ENCODE measurements at places on chromosomes 13 and 19.
A peak's percentile ranks its signal among the peaks of the same experiment; 100 is the strongest.

DNA sequence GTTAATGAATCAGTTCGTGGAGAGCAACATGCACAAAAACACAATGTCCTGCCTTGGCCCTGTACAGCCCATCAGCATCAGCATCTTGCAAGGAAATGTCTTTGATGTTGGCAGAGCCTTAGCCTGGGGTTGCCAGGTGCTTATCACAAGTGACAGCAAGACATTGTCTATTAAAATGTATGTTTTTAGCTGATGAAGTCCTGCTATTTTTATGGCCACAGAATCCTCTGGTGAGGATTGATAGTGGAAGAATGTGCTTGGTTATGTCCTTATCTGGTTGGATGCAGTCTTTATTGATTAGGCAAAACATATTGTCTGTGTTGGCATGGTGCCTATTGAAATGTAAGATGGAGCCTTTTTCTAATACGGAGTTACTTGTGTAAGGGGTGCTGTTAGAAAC lies 1427.0 kb upstream of the MIR17HG start:
- DNase-seq, result no peak

DNA sequence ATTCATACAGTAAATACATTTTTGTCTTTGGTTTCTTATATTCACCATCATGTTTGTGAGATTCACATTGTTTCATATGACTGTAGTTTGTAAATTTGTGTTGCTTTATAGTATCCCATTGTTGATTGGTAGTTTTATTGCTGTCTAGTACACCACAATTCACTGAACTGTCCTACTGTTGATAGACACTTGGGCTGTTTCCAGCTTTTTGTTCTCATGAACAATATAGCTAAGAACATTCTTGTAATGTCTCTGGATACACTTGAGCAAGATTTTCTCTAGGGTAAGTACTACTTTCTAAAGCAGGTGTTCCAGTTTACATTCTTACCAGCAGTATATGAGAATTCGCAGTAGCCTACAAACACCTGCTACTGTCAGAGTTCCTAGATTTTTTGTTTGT lies 37.8 kb downstream of the SKA3 start:
- no peak for DNase-seq

DNA sequence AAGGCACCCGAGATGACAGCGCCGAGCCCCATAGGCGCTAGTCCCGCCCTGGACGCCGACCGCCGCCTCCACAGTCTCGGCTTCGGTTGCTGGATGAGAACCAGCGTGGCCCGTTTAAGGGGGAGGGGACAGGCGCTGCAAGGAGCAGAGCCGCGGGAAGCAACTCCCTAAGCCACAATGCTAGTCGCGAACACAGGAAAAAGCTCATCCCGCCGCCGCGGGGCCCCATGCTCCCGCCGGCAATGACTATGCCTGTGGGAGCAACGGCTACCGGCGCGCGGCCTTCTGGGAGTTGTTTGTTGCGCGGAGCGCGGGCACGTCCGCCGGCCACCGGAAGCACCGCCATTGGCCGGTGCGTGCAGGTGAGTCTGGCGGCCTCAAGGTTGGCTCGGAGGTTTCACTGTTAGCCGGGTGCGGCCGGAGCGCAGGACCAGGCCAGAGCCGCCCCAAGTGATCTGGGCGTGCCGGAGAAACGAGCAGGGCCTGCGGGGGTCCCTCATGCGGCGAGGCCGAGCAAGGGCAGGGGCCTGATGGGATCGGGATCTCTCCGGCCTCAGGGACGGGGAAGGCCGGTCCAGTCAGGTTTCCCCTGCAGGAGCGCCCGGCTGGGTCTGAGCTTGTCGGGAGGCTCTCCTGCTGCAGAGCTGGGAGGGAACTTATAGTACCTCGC lies at the start of gene ZNF544:
TSS of gene ZNF544 (plus strand) at position 330 of the 670 bp plus-strand sequence. CDS start 15,110 bp downstream, outside the sequence.
- DNase-seq, result peak; percentile 72

DNA sequence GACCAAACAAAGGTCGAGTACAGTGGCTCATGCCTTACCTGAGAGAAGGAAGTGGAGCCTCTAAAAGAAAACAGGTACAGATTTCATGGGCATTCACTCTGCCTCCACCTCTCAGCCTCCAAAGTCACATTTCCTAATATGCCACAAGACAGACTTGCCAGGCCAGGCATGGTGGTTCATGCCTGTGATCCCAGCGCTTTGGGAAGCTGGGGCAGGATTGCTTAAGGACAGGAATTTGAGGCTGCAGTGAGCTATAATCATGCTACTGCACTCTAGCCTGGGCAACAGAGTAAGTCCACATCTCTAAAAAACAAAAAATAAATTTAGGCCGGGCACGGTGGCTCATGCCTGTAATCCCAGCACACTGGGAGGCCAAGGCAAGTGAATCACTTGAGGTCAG lies 10.9 kb upstream of the DNMT1 start:
- DNase-seq, result no peak

DNA sequence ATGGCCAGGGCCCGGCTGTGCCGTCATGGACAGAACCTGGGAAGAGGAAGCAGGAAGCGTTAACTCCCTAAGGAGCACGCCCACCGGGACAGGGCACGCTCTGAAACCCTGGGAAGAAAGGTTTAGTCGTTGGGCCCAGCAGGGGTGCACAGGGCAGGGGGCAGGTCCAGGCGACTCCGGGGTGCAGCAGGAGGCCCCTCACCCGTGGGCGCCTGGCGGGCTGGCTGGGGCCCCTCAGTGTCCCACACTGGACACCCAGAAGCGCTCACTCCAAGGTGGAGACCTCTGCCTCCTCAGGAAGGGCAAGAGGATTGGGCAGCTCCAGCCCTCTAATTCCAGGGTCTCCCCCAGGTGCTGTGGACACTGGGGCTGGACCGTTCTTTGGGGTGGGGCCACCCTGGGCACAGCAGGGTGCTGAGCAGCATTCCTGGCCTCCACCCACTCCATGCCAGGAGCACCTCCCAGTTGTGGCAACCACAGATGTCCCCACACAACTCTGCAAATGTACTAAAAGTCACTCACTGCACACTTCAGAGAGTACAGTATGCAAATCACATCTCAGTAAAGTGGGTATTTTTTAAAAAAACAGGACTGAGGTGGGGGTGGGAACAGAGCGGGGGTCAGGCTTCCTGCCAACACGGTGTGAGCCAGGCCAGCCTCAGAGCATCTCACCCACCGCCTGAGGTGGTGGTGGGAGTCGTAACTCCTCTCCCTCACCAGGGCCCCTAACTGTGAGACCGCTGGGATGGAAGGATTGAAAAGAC lies 35.2 kb downstream of the PIP5K1C start:
- DNase-seq, result no peak

- DNase-seq, result no peak
Observed at GRCh38 chr13:109697936-109698335, 88.4 kb downstream of the IRS2 start.

DNA sequence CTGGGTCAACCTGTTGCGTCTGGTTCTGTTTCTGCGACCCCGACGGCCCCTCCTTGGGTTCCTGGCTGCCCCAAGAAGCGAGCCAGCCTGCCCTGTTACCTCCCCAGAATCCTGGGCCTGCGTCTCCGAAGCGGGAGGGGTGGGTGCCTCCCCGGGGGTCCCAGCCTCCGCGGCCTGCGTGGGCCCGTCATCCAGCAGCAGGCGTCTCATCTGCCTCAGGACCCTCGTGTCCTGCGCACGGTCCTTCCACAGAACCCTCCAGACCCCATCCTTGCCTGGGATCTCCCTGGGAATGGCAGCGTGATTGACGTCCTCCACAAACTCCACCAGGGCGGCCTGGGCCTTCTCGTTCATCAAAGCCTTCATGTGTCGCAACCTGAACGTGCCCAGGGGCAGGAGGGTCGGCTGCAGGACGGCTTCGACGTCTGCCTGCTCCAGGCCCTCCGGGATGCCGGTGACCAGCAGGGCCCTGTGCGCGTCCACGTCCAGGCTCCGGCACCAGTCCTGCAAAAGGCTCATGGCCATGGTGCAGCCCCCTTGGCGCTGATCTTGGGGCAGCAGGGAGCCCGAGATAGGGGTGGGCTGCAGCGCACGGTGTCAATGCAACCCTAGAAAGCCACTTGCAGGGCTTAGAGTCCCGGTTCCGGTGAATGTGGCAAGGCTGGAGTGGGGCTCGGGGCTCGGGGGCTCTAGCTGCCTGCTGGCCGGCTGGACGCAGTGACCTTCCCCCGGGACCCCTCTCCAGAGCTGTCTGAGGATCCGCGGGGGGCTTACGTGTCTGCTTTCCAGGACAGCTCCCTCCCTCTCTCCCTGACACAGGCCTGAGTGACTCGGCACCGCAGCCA lies 504 bp downstream of the PNMA8B start:
- no peak for DNase-seq

DNA sequence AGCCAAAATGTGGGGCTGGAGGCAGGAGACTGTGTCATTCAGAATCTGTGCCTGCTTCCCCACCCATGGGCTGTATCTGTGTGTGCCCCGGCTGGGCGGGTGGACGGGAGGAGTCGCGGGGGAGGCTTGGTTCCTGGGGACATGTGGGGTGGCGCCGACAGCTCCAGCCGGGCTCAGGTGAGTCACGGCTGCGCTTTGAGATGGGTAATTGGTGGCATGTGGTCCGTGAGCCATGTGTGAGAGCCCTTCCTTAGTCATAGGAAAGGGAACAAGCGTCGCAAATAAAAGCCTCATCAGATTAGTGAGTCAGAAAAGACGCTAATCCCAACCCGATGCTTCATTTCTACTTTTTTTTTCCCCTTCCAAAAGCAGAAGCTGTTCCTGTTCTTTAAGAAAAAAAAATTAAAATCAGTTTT lies 118.6 kb upstream of the ZNF536 start:
- DNase-seq, result no peak

GRCh38 chr13:77565635-77566034 lies 30.1 kb downstream of the SCEL start:
- DNase-seq, result no peak

DNA sequence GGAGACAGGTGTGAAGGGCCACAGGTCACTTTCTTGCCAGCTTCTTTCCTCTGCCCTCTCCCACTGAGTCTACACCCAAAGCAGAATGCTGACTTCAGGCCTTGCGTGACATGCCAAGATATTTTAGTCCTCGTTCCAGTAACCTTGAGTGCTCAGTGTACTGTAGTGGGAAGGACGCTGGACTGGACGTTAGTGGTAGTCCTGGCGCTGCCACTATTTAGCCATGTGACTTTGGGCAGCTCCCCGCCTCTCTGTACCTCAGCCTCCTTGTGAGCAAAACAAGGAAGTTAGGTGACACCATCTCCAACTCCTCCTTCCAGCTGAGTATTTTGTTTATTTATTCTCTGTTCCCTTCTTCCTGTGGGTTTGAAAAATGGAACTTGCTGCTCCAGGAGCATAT lies 86.1 kb downstream of the FRY start:
- DNase-seq, result no peak

DNA sequence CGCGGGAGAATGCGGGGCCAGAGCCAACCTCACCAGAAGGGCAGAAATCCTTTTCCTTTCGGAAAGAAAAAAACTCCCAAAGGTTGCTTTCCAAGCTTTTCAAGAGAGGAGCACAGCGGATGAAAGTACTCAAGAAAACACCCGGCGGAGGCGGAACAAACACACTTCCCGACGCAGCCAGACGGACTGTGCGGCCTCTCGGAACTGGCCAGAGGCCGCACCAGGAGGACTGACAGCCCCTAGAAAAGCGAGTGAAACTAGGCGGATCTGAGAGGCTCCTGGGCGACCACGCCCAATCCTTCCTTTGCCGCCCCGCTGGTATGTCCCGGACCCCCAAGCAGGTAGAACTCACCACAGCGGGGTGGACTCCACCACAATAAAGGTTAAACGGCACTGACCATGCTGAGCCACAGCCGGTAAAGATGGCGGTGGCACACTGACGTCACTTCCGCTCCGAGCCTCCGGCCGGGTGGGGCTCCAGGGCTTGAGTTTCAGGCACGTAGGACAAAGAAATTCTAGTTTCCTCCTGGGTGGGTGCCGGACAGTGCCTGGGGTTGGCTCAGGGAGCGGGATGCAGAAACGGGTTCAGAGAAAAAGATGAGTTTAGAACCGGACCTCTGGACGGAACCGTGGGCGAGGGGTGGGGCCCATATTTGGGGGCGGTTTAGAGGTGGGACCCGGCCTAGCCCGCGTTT lies at the start of gene ZNF562:
TSS of gene ZNF562 (minus strand) at position 438 of the 695 bp plus-strand sequence. CDS start 14,356 bp downstream, outside the sequence.
- peak; percentile 77 for DNase-seq

DNA sequence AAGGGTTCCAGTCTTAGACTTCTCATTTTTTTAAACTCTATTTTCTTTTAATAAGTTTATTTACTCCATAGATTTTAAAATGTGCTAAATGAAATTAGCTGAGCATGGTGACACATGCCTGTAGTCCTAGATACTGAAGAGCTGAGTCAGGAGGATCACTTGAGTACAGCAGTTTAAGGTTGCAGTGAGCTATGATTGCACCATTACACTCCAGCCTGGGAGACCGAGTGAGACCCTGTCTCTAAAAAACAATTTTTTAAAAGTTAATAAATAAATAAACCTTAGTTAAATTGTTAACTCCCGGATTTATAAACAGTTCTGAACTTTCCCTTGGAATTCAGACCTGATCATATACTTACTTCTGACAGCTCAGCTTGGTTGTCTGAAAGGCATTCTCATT lies 32.5 kb downstream of the PCDH20 start:
- no peak for DNase-seq

- peak; percentile 29 for DNase-seq
Observed at GRCh38 chr13:29543230-29544215, 52.0 kb downstream of the SLC7A1 start.

- no peak for DNase-seq
Observed at GRCh38 chr13:41554180-41554579, 96.8 kb downstream of the RGCC start.

- DNase-seq, result peak; percentile 34
Observed at GRCh38 chr19:3692141-3693024, 7.9 kb downstream of the PIP5K1C start.

DNA sequence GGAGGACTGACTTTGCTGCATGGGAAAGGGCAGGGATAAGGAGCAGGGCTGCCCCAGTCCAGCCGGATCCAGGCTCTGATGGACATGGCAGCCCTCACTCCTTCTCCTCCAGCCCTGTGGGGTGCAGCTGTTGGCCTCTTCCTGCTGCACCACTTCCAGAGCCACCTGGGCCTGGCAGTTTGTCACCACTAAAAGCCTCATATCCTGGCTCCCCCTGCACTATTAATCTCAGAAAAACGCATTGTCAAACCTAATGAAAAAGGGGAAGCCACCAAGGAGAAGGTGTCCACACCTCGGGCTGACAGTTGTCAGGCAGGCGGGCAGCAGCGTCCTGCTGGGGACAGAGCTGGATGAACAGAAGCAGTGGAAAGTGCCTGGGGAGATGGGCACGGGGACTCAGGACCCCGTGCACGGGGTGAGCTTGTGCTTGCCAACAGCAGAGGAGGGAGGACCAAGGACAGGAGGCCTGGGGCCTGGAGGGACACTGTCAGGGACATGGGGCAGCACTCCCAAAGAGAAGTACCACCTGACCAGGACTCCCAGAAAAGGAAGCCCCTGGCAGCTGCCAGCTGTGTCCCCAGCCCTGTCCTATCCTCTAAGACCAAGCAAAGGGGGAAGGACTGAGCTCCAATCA lies 151.1 kb upstream of the TSHZ3 start:
- DNase-seq, result no peak

DNA sequence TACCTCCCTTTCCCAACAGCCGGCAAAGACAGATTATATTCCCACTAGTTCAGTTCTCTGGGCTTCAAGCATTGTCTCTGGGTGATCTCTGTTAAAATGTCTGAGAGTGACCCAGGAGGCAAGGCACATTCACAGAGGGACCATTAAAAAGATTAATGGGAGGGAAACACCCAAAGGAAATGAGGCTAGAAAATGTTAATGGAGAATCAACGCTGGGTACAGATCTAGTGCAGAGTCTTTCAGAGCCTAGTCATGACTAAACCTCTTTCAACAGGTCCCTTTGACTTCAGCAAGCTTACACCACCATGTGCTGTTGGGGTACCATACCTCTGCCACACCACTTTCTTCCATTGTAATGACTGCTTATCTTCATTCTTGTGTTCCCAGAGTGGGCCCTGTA lies 358.6 kb downstream of the DCT start:
- no peak for DNase-seq
